ENCODE measurements at places on chromosomes 16 and 17. TPM values are rescaled to one million over a fixed set of nuclear protein-coding genes. Genes with fewer than 3 reads are reported as not detected.

DNA sequence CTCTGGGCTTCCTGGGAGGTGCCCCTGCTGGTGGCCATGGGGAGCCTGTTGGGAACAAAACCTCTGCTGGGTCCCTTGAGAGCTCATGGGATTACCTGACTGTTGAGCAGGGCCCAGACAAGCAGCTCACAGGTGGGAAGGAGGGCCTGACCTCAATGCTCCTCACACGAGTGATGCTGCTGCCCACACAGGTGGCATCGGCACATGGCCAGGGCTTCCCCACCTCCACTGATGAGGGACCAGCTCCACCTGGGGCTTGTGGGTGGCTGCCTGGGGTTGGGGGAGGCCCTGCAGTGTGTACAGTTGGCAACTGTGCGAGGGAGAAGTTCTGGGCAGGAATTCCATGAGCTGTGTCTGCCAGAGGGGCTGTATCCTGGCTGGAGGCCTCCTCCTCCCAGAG is 87.8 kb upstream of the NLRP1 start:
- H3K36me3 ChIP-seq = no peaks in the 10 kb centered on the region
- no peak overlapping the region for H3K4me3 ChIP-seq
- no peak for DNase-seq
- peaks cover 6% of the 10 kb centered on the region for H3K27me3 ChIP-seq

DNA sequence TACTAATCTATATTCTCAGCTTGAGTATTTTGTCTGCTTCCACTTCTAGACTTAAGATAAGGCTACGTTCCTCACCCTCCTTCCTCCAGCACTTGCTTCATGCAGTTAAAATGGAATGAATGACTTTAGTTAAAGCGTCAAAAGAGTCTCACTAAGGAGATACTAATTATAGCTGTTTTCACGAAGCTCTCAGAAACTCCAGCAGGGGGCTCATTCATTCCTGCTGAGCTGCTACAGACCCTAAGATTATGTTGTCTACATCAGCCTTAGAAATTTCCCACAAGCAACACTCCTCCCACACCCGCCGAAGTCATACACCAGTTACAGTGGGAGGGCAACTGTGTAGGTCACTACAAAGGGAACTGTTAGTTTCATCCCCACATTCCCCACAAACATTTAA is 57.0 kb upstream of the KIFC3 start:
- no peaks in the 10 kb centered on the region for H3K27me3 ChIP-seq
- DNase-seq = peak; percentile 16
- H3K36me3 ChIP-seq = no peaks in the 10 kb centered on the region

DNA sequence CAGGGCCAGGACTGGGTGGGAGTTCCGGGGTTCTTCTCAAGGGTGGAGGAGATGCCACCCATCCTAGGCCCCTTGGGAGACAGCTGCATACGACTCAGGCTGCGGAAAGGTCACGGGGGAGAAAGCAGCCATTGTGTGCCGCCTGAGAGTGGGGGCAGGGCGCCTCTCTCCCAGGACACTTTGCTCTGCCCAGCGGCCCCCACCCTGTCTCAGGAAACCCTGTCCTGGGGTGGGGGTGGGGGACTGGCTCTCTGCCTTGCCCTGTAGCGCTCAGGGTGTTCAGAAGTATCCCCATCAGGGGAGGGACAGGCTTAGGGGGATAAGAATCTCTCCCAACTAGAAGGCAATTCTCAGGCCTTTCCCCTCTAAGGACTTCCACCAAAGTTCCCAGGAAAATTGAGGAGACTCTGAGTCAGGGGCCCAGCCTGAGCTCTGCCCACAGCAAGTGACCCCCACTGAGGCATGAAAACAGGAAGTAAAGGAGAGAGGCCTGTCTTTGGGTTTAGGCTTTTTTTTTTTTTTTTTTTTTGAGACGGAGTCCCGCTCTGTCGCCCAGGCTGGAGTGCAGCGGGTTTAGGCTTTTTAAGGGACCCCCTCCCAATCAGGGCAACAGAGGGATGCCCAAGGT is 4.9 kb downstream of the GIT1 start:
- peaks cover 71% of the 10 kb centered on the region for H3K4me1 ChIP-seq
- DNase-seq = no peak
- H3K27ac ChIP-seq = peak overlapping the region; percentile 74
- peaks cover 29% of the 10 kb centered on the region for H3K36me3 ChIP-seq
- H3K27me3 ChIP-seq = no peaks in the 10 kb centered on the region

GRCh38 chr17:43416998-43417890 is 18.5 kb downstream of the ARL4D start:
- H3K27me3 ChIP-seq = no peaks in the 10 kb centered on the region
- no peak overlapping the region for H3K4me3 ChIP-seq
- DNase-seq = no peak
- peak overlapping the region; percentile 46 for H3K27ac ChIP-seq
- peaks cover 22% of the 10 kb centered on the region for H3K4me1 ChIP-seq

DNA sequence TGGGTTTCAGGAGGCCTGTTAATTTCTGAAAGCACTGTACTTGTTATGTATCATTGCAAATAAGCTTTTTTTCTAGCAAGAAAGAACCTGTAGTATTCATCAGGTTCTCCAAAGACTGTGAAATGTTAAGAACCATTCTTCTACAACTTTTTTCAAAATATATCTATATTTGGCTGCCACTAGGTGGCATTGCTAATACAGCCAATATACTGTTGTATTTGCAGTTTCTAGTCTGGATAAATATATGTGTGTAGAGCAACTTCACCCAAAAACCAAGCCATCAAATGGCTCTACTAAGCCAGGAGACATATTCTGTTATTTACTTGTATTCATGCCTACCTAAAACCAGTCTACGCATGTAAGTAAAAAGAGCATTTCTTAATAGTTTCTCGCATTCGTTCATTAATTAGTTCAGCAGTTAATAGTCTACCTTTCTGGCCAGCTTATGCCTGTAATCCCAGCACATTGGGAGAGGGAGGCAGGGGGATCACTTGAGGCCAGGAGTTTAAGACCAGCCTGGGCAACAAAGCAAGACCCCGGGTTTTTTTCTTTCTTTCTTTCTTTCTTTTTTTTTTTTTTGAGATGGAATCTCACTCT is 39.5 kb downstream of the VMP1 start:
- H3K4me1 ChIP-seq = peaks cover 4% of the 10 kb centered on the region
- DNase-seq = no peak
- H3K36me3 ChIP-seq = no peaks in the 10 kb centered on the region
- no peak overlapping the region for H3K27ac ChIP-seq
- H3K4me3 ChIP-seq = no peak overlapping the region

- no peaks in the 10 kb centered on the region for H3K36me3 ChIP-seq
- no peaks in the 10 kb centered on the region for H3K27me3 ChIP-seq
- peaks cover 59% of the 10 kb centered on the region for H3K4me1 ChIP-seq
- peak overlapping the region; percentile 13 for H3K27ac ChIP-seq
- H3K4me3 ChIP-seq = no peak overlapping the region
- no peak for DNase-seq
These were observed 23.7 kb downstream of the ZC3H18 start for GRCh38 chr16:88593910-88594309.

DNA sequence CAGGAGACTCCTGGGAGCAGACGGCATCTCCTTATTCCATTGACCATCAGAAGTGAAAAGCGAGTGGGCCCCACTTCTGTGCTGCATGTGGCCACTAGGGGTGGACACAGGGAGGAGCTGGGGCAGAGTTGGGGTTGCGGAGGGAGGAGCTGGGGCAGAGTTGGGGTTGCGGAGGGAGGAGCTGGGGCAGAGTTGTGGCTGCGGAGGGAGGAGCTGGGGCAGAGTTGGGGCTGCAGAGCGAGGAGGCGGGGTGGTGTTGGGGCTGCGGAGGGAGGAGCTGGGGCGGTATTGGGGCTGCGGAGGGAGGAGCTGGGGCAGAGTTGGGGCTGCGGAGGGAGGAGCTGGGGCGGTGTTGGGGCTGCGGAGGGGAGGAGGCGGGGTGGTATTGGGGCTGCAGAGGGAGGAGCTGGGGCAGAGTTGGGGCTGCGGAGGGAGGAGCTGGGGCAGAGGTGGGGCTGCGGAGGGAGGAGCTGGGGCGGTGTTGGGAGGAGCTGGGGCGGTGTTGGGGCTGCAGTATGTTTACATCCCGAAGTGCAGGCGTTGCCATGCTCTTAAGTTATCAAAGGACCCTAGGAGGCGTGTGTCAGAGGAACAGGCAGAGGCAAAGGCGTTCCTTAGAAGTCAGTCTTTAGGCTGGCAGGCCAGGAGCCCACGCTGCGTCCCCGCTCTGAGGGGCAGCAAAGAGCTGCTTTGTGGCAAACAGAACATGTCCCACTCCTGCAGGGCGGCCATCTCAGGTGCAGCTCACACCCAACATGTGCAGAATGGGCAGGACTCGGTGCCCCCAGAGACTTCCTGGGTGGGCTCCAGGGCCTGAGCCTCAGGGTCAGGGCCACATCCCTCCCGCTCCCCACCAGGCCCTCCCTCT is 76.0 kb downstream of the ZNF778 start:
- no peak for DNase-seq
- H3K27ac ChIP-seq = no peak overlapping the region
- no peak overlapping the region for H3K4me3 ChIP-seq
- H3K36me3 ChIP-seq = peaks cover 21% of the 10 kb centered on the region
- H3K4me1 ChIP-seq = peaks cover 7% of the 10 kb centered on the region
- no peaks in the 10 kb centered on the region for H3K27me3 ChIP-seq

- no peaks in the 10 kb centered on the region for H3K36me3 ChIP-seq
- H3K4me1 ChIP-seq = no peaks in the 10 kb centered on the region
- no peaks in the 10 kb centered on the region for H3K27me3 ChIP-seq
- H3K27ac ChIP-seq = no peak overlapping the region
- H3K4me3 ChIP-seq = no peak overlapping the region
These were observed 74.7 kb upstream of the GNAO1 start for GRCh38 chr16:56116577-56116964.

- peak overlapping the region; percentile 82 for H3K27ac ChIP-seq
- no peaks in the 10 kb centered on the region for H3K27me3 ChIP-seq
- H3K4me3 ChIP-seq = no peak overlapping the region
- no peak for DNase-seq
These were observed 8.5 kb downstream of the SNN start for GRCh38 chr16:11676799-11677198.

GRCh38 chr17:83144421-83145357 is 65.3 kb downstream of the METRNL start:
- DNase-seq = no peak
- H3K27ac ChIP-seq = no peak overlapping the region
- no peaks in the 10 kb centered on the region for H3K27me3 ChIP-seq
- H3K4me1 ChIP-seq = no peaks in the 10 kb centered on the region
- H3K36me3 ChIP-seq = no peaks in the 10 kb centered on the region

GRCh38 chr17:57396511-57396921 is 140.2 kb downstream of the MSI2 start:
- DNase-seq = no peak
- H3K27me3 ChIP-seq = no peaks in the 10 kb centered on the region
- peaks cover 4% of the 10 kb centered on the region for H3K36me3 ChIP-seq
- H3K4me3 ChIP-seq = no peak overlapping the region

- no peaks in the 10 kb centered on the region for H3K36me3 ChIP-seq
- H3K4me3 ChIP-seq = no peak overlapping the region
- peaks cover 28% of the 10 kb centered on the region for H3K27me3 ChIP-seq
These were observed 81.8 kb downstream of the SPACA3 start for GRCh38 chr17:33073416-33073815.

- H3K4me3 ChIP-seq = no peak overlapping the region
- peaks cover 32% of the 10 kb centered on the region for H3K36me3 ChIP-seq
- no peak overlapping the region for H3K27ac ChIP-seq
These were observed 6.6 kb downstream of the ZDHHC7 start for GRCh38 chr16:85004587-85005205.

The C1QTNF1 gene
- 85.2 TPM for total RNA-seq

The SCGB1C2 gene
- not detected for total RNA-seq

The ZSCAN10 gene
- not detected for total RNA-seq

Measured in spleen (tissue), 13 donors.